ENCODE measurements at places on chromosomes 16 and 17. TPM values are rescaled to one million over a fixed set of nuclear protein-coding genes. Genes with fewer than 3 reads are reported as not detected.

The GRAPL gene
- 2.0 TPM for total RNA-seq

The DNASE1L2 gene
- total RNA-seq = 0.66 TPM

The MRC2 gene
- total RNA-seq = 40.2 TPM

The CCDC40 gene
- total RNA-seq = 11.8 TPM

The CPNE7 gene
- 1.2 TPM for total RNA-seq

The MCRIP2 gene
- total RNA-seq = 34.9 TPM

The ABCA3 gene
- 6.2 TPM for total RNA-seq

The CYGB gene
- 27.2 TPM for total RNA-seq

The TM4SF5 gene
- not detected for total RNA-seq

The TMEM92 gene
- total RNA-seq = not detected

The NHLRC4 gene
- total RNA-seq = 0.32 TPM

DNA sequence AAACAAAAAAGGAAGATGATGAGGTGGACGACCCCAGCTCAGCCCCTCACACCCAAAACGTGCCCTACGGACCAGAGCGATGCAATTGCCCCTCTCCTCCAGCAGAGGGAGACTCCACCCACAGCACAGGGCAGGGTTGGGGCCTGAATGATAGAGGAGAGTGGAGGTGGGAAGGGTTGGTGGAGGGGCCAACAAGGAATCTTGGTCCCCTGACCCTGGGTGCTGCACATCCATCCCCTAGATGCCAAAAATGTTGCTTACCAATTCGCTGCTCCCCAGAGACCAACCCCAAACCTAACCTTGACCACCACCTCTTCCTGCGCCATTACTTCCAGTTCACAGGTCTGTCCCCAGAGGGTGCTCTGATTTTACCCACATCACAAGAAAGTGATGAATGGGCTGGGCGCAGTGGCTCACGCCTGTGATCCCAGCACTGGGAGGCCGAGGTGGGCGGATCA lies 12.9 kb downstream of the P2RX5 start:
- no peak overlapping the region for H3K27ac ChIP-seq
- DNase-seq = no peak
- no peak overlapping the region for H3K4me3 ChIP-seq
- H3K27me3 ChIP-seq = no peaks in the 10 kb centered on the region
- H3K36me3 ChIP-seq = no peaks in the 10 kb centered on the region
- H3K4me1 ChIP-seq = no peaks in the 10 kb centered on the region

DNA sequence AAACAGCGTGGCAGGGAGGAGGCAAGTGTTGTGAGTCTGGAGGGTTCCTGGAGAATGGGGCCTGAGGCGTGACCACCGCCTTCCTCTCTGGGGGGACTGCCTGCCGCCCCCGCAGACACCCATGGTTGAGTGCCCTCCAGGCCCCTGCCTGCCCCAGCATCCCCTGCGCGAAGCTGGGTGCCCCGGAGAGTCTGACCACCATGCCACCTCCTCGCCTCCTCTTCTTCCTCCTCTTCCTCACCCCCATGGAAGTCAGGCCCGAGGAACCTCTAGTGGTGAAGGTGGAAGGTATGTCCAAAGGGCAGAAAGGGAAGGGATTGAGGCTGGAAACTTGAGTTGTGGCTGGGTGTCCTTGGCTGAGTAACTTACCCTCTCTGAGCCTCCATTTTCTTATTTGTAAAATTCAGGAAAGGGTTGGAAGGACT lies at the start of gene CD19:
Gene CD19, plus strand, starts transcription at position 171 of the 425 bp plus-strand sequence. Its CDS starts 30 bp downstream, at position 201.
- H3K4me1 ChIP-seq = no peaks in the 10 kb centered on the region
- no peaks in the 10 kb centered on the region for H3K27me3 ChIP-seq
- H3K4me3 ChIP-seq = no peak within 1 kb of the TSS
- no peak for DNase-seq
- H3K36me3 ChIP-seq = no peaks in the 10 kb centered on the region
- no peak within 1 kb of the TSS for H3K27ac ChIP-seq

GRCh38 chr16:12459391-12460063 lies 344.2 kb downstream of the CPPED1 start:
- no peak overlapping the region for H3K4me3 ChIP-seq
- DNase-seq = no peak
- no peaks in the 10 kb centered on the region for H3K36me3 ChIP-seq
- no peaks in the 10 kb centered on the region for H3K4me1 ChIP-seq
- H3K27me3 ChIP-seq = no peaks in the 10 kb centered on the region
- H3K27ac ChIP-seq = no peak overlapping the region

GRCh38 chr17:1989135-1989534 lies 36.0 kb downstream of the RTN4RL1 start:
- no peaks in the 10 kb centered on the region for H3K4me1 ChIP-seq
- H3K36me3 ChIP-seq = no peaks in the 10 kb centered on the region
- H3K27ac ChIP-seq = peak overlapping the region; percentile 25
- H3K27me3 ChIP-seq = no peaks in the 10 kb centered on the region

GRCh38 chr17:56786989-56787482 lies 46.7 kb downstream of the C17orf67 start:
- H3K36me3 ChIP-seq = no peaks in the 10 kb centered on the region
- peak; percentile 57 for DNase-seq
- H3K4me1 ChIP-seq = no peaks in the 10 kb centered on the region
- H3K27me3 ChIP-seq = no peaks in the 10 kb centered on the region
- H3K27ac ChIP-seq = peak overlapping the region; percentile 28
- no peak overlapping the region for H3K4me3 ChIP-seq

- peaks cover 10% of the 10 kb centered on the region for H3K4me1 ChIP-seq
- no peaks in the 10 kb centered on the region for H3K27me3 ChIP-seq
- DNase-seq = no peak
Observed at GRCh38 chr16:2206420-2206779, 1.1 kb downstream of the MLST8 start.

DNA sequence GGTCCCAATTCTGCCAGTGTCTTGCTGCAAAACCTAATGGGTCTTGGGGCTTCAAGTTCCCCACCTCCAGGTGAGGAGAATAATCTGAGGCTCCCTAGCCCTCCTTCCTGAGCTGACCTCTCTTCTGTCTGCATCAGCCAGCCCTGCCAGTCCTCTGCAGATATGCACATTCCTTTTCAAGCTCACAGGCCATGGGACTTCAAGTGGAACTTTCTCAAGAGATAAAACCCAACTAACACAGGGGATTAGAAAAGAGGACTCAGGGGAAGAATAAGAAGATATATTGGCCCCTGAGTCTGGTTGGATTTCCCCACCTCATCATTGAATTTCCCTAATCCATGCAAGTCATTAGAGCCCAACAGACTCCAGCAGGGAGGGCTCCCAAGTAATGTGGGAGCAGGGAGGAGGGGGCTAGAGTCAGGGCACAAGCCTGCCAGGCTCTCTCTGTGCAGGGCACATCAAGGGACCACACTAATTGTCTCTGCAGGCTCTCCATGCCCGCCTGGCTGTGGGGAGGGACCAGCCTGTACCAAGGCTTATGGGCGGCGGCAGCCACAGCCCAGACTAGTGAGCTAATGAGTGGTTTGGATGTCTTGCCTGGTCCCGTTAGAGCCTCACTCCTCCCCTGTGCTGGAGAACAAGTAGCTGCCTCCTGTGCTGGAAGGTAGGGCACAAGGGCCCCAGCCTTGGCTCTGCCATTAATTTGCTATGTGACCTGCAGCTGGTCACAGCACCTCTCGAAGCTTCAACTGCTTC lies 1.2 kb downstream of the KRT14 start:
- H3K27me3 ChIP-seq = no peaks in the 10 kb centered on the region
- no peaks in the 10 kb centered on the region for H3K4me1 ChIP-seq
- H3K27ac ChIP-seq = peak overlapping the region; percentile 82
- H3K4me3 ChIP-seq = peak overlapping the region; percentile 52
- no peak for DNase-seq

DNA sequence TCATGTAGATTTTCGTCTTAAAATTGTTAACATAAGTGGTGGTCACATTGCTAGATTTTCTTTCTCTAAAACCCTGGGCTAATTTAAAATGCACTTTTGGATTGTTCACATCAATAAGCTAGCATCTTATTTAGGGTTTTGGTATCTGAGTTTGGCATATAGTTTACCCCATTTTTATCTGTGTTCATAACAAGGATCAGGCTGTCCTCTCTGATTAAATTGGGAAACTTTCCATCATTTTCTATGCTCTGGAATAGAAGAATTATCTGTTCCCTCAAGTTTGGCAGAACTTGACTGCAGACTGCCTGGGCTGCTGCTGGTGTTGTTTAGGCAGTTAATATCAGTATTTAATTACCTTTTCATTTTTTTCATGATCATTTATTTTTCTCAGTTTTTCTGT lies 1.8 kb downstream of the SPECC1 start:
- H3K27ac ChIP-seq = no peak overlapping the region
- no peak overlapping the region for H3K4me3 ChIP-seq
- no peaks in the 10 kb centered on the region for H3K27me3 ChIP-seq
- no peaks in the 10 kb centered on the region for H3K36me3 ChIP-seq

GRCh38 chr16:49766225-49766624 lies 89.7 kb downstream of the ZNF423 start:
- H3K36me3 ChIP-seq = no peaks in the 10 kb centered on the region
- H3K4me3 ChIP-seq = no peak overlapping the region
- no peak for DNase-seq
- H3K27ac ChIP-seq = no peak overlapping the region
- H3K27me3 ChIP-seq = no peaks in the 10 kb centered on the region
- no peaks in the 10 kb centered on the region for H3K4me1 ChIP-seq

GRCh38 chr17:61485067-61485775 lies 33.0 kb downstream of the TBX4 start:
- no peaks in the 10 kb centered on the region for H3K4me1 ChIP-seq
- no peak overlapping the region for H3K4me3 ChIP-seq
- H3K27ac ChIP-seq = no peak overlapping the region
- H3K27me3 ChIP-seq = no peaks in the 10 kb centered on the region
- DNase-seq = no peak

GRCh38 chr16:22618842-22619241 lies 108.2 kb downstream of the NPIPB5 start:
- DNase-seq = no peak
- H3K27me3 ChIP-seq = no peaks in the 10 kb centered on the region
- H3K4me1 ChIP-seq = no peaks in the 10 kb centered on the region
- H3K27ac ChIP-seq = no peak overlapping the region

DNA sequence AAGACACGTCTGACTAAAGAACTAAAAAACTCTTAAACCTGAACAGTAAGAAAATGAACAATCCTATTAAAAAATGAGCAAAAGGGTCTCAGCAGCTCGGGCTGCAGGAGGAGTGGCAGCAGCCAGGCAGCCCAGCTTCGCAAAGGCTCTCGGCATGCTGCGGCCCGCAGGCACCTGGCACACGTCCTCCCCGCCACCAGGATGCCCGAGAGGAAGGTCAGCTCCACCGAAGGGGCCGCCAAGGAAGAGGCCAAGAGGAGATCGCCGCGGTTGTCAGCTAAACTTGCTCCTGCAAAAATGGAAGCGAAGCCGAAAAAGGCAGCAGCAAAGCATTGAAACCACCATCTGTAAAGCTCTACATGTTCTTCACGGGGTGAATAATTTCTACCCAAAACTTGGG lies 173.5 kb downstream of the BCAS3 start:
- DNase-seq = no peak
- H3K4me1 ChIP-seq = no peaks in the 10 kb centered on the region
- H3K27ac ChIP-seq = no peak overlapping the region
- H3K4me3 ChIP-seq = no peak overlapping the region

GRCh38 chr17:6512552-6512951 lies 43.8 kb downstream of the PITPNM3 start:
- H3K27me3 ChIP-seq = no peaks in the 10 kb centered on the region
- no peak overlapping the region for H3K4me3 ChIP-seq
- DNase-seq = no peak
- no peaks in the 10 kb centered on the region for H3K36me3 ChIP-seq
- no peak overlapping the region for H3K27ac ChIP-seq
- H3K4me1 ChIP-seq = no peaks in the 10 kb centered on the region

DNA sequence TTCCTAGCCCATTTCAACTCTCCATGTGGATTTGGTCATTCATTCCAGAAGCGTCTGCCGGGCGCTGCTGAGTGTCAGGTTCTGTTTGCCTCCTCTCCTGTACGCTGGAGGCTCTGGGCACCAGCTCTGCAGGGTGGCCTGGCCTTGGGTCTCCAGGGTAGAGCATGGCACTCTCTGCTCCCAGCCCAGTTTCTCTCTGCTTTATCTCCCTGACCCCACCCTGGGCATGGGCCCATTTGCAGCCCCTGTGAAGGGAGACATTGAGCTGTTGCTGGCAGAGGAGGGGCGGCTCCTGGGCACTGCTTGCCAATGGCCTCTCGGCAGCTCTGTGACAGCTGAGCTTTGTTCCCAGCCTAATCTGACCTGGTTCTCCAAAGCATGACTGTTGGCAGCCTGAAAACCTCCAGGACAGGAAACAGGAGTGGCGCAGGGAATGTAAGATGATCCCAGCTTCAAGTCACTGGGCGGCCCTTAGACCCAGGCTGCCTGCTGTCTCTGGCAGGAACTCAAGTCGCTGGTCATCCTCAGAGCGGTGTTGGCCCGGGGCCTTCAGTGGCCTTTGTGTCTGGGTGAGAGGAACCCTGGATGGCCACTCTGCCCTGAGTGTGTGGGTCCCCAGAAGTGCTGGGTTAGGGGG lies 146.8 kb downstream of the SEC14L1 start:
- peak; percentile 91 for DNase-seq
- H3K4me1 ChIP-seq = peaks cover 6% of the 10 kb centered on the region
- H3K36me3 ChIP-seq = no peaks in the 10 kb centered on the region
- H3K4me3 ChIP-seq = peak overlapping the region; percentile 44
- H3K27ac ChIP-seq = peak overlapping the region; percentile 98

GRCh38 chr17:82053130-82053529 lies 1.4 kb downstream of the GPS1 start:
- peak overlapping the region; percentile 79 for H3K4me3 ChIP-seq
- no peak overlapping the region for H3K27ac ChIP-seq
- H3K36me3 ChIP-seq = no peaks in the 10 kb centered on the region
- peaks cover 23% of the 10 kb centered on the region for H3K4me1 ChIP-seq
- no peak for DNase-seq
- H3K27me3 ChIP-seq = no peaks in the 10 kb centered on the region

- no peaks in the 10 kb centered on the region for H3K4me1 ChIP-seq
- peak overlapping the region; percentile 19 for H3K27ac ChIP-seq
- peaks cover 6% of the 10 kb centered on the region for H3K36me3 ChIP-seq
- no peaks in the 10 kb centered on the region for H3K27me3 ChIP-seq
Observed at GRCh38 chr17:39659279-39660010, 5.7 kb upstream of the TCAP start.

GRCh38 chr17:34447406-34447805 lies 84.4 kb upstream of the CCL1 start:
- H3K27ac ChIP-seq = no peak overlapping the region
- no peak overlapping the region for H3K4me3 ChIP-seq
- DNase-seq = no peak
- no peaks in the 10 kb centered on the region for H3K36me3 ChIP-seq
- no peaks in the 10 kb centered on the region for H3K27me3 ChIP-seq
- H3K4me1 ChIP-seq = no peaks in the 10 kb centered on the region
